ENCODE measurements at places on chromosomes 4 and X. TPM values are rescaled to one million over a fixed set of nuclear protein-coding genes. Genes with fewer than 3 reads are reported as not detected.

CDS1 gene
- 0.30 TPM for total RNA-seq

CYTL1 gene
- 67.3 TPM for total RNA-seq

TRIM75 gene
- total RNA-seq, result not detected

HPGD gene
- total RNA-seq, result not detected

XK gene
- total RNA-seq, result 0.07 TPM

RASL11B gene
- 8.1 TPM for total RNA-seq

F8A3 gene
- total RNA-seq, result 6.1 TPM

ANOS1 gene
- 23.1 TPM for total RNA-seq

P2RY4 gene
- total RNA-seq, result not detected

AFP gene
- total RNA-seq, result 1.3 TPM

ASB12 gene
- total RNA-seq, result 0.44 TPM

MAGEA12 gene
- not detected for total RNA-seq

NEXMIF gene
- total RNA-seq, result not detected

TEX11 gene
- not detected for total RNA-seq

TMSB15A gene
- total RNA-seq, result 1.1 TPM

IRS4 gene
- not detected for total RNA-seq

TRAM1L1 gene
- total RNA-seq, result 4.1 TPM

DNA sequence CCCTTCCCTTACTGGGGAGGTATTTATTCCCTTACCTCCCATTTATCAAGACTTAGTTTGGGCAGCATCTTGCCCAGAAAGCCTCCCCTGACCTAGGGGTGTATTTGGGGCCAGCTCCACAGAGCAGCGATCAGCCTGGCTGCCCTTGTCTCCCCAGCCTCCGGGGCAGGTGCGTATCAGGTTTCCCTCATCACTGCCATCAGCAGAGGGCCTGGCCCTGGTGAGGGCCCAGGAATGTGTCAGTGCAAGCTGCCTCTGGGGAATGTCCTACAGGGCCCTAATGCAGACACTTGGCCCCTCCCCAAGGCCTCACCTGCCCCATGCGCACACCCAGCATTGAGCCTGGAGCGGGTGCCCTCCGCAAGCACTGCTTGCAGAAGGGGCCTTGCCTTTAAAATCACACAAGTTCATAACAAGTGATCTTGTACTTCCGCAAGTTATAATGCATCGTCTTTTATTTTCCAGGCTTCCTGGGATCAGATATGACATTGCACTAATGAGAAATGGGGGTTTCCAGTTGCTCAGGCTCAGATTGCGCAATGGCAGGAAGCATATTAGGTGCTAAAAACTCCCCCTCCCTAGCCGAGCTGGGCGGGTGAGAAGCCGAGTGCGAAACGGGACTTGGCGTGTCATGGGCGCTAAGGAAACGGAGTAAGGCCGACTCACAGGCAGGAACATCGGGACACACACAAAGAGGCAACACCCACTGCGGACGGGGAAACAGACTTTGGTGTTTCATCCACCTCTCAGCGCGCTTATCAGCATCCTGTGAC lies 25.4 kb upstream of the AFAP1 start:
- no peak for DNase-seq

GRCh38 chr4:138555584-138555983 lies 313.4 kb upstream of the SLC7A11 start:
- DNase-seq, result no peak

GRCh38 chrX:19953145-19953544 lies 37.7 kb downstream of the BCLAF3 start:
- no peak for DNase-seq

- DNase-seq, result no peak
These were observed 32.8 kb downstream of the CTBP1 start for GRCh38 chr4:1216076-1216614.

DNA sequence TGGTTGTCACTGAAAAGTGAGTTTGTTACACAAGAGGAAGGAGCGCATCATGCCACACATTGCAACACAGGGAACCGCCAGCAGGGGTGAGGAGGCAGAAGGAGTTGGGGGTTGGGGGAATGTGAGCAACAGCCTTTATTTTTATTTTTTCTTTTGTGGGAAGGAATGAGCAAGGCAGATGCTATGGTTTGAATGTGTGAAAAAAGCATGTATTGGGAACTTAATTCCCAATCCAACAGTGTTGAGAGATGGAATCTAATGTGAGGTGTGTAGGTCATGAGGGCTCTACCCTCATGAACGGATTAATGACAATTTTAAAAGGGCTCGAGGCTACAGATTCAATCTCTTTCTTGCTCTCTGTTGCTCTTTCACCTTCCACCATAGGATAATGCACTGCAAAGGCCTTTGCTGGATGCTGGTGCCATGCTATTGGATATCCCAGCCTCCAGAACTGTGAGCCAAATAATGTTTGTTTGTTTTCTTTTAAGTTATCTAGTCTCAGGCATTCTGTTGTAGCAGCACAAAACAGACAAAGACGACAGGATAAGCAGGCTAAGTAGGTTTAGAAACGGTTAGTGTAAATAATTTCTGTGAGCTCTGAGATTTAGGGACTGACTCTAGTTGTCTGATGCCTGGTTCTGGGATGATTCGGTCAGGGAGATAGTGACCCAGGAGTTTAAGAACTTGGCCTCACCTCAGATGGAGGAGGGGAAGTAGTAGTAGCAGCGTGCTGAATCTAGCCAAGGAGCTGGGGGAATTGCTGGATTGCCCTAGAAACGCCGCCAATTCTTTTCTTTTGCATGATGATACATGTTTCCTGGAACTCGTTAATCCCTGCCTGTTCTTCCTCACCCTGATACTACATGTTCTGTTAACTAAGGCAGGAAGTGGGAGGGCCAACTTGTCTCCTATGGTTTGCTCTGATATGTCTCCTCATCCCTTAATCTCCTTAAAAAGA lies 156.6 kb upstream of the CTSO start:
- no peak for DNase-seq

DNA sequence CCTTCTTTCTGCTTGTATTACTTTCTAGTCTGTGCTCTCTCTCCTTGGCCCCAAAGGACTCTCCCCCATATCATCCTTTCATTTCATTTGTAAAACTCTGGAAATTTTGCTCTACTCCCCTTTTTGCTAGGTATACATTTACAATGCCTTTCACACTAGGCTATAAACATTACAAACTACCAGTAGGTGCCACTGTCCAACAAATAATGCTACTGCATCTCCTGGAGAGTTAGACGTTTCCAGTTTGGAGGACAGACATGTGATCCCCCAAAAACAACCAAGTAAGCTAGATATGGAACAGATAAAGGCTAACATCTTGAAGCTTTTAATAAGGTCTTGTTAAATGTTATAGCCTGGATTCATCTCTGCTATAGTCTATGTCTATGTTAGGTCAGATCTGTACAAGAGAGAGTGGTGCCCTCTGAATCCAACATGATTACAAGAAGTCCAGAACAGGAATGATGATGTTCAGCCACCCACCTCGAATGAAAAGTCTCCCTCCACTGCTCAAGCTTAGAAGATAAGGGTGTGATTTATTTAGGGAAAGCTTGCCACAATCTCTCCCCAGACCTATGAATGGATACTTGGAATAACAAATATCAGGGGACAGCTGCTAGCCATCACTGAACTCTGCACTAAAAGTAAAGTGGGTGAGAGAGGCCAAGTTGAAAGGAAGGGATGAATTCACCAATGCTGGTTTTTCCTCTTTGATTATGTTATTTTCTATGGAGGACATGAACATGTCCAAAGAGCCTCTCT lies 14.3 kb downstream of the CBR4 start:
- DNase-seq, result no peak

DNA sequence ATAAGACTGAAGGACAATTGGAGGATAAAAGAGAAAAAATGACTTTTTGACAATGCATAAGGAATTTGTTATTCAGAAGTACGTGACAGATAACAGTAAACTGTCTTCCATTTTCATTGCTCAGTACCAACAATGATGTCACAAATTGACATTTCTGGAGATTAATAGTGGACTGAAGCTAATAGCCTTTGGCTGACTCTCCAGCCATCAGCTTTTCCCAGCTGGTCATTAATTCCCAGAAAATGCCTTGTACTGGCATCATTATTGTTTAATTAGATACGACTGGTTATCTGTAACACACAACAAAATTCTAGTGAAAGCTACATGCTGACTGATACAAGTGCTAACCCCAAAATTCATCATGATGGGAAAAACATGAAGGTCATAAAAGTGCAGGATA lies 147.9 kb upstream of the FGF13 start:
- DNase-seq, result no peak

- no peak for DNase-seq
These were observed 257.5 kb upstream of the SLC7A11 start for GRCh38 chr4:138499627-138500026.

GRCh38 chrX:12052109-12052508 lies 86.2 kb upstream of the FRMPD4 start:
- no peak for DNase-seq

- DNase-seq, result no peak
These were observed 30.1 kb downstream of the HAND2 start for GRCh38 chr4:173499658-173500535.

DNA sequence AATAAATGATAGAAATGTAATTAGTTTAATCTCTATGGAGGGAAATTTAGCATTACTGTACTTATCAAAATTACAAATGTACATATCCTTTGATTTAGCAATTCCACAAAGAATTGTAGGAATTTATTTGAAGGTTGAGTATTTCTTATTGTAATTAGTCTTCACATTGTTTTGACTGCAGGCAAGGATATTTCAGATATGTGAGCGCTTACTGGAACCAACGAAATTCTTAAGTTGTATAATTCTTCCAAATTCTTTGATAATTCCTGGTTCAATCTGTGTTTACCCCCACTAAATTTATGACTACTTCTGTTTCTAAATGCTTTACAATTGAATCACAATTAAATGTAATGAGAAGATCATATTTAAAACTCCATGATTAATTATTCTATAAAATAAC lies 26.9 kb upstream of the WWC2 start:
- DNase-seq, result no peak

GRCh38 chrX:104432321-104432720 lies 133.7 kb upstream of the IL1RAPL2 start:
- no peak for DNase-seq

GRCh38 chrX:134537179-134537955 lies 77.4 kb downstream of the HPRT1 start:
- DNase-seq, result no peak

- no peak for DNase-seq
These were observed 154.2 kb upstream of the PRDX4 start for GRCh38 chrX:23513121-23513520.

GRCh38 chr4:165873298-165874071 lies 448 bp downstream of the TLL1 start:
- peak; percentile 86 for DNase-seq

- no peak for DNase-seq
These were observed 118.7 kb upstream of the AP1S2 start for GRCh38 chrX:15973299-15973698.

GRCh38 chr4:74375824-74376426 lies 11.0 kb downstream of the EREG start:
- DNase-seq, result no peak

DNA sequence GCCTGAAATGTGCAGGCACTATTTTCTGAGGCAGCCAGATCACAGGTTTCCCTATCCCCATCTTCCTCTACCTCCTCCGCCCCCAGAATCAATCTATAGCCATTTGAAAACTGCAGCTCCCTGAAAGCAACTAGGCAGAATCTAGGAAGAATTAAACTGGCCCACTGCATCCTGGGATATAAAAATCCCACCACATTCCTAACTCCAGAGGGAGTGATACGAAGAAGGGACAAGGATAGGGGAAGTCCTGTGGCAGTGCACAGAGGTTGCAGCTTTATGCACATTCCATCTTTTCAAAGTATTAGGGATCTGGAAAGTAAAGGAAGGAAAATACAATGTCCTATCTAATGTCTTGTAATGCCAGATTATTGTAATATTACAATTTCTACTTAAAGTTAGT lies 18.3 kb upstream of the HERC3 start:
- no peak for DNase-seq

GRCh38 chr4:124144238-124144654 lies 568.3 kb downstream of the ANKRD50 start:
- DNase-seq, result no peak

DNA sequence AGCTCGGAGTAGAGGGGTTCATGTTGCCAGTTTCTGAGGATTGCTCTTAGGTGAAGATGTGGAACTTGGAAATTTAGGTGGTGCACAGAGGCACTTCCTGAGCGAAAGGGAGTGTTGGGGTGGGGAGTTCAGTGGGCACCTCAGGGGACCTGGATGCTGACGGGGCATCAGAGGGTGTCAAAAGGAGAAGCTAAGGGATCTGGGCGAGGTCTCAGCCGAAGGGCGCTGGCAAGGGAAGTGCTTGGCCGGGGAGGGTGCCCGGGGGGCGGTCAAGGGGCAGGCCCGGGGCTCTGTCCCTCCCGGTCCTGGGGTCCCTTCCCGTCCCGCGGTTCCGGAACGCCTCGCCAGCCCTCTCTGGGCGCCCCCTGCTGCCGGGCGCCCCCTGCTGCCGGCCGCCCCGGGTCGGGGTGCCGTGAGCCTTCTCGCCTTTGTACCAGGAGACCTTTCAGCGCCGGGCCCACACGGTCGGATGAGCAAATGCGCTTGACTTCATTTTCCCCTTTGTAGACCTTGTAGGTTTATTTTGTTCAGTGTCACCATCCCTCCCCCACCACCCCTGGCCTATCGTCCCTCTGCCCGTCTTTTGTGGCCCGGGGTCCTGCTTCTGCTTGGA lies 3.0 kb upstream of the PHOX2B start:
- DNase-seq, result no peak

DNA sequence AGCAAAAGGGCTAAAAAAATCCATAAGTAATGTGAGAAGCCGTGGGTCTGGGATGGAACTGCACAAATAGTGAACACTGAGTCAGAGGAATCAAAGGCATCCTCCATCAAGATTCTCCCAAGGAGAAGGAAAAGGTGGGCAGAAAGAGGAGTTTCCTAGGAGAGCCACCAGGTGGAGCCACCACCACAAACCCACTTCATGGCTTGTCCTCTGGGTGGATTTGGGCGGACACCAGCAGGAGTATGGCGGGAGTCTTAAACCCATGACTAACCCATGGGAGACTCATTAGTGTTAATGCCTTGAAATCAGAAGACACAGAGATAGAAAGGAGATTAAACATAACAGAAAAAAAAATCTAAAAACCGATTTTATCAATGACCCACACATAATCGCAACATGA lies 147.7 kb downstream of the SH3KBP1 start:
- DNase-seq, result no peak

GRCh38 chr4:88981556-88981955 lies 75.4 kb downstream of the FAM13A start:
- no peak for DNase-seq

- DNase-seq, result no peak
These were observed 69.5 kb upstream of the GABRA3 start for GRCh38 chrX:152520653-152521052.
